ENCODE measurements at places on chromosomes 7 and 10.

DNA sequence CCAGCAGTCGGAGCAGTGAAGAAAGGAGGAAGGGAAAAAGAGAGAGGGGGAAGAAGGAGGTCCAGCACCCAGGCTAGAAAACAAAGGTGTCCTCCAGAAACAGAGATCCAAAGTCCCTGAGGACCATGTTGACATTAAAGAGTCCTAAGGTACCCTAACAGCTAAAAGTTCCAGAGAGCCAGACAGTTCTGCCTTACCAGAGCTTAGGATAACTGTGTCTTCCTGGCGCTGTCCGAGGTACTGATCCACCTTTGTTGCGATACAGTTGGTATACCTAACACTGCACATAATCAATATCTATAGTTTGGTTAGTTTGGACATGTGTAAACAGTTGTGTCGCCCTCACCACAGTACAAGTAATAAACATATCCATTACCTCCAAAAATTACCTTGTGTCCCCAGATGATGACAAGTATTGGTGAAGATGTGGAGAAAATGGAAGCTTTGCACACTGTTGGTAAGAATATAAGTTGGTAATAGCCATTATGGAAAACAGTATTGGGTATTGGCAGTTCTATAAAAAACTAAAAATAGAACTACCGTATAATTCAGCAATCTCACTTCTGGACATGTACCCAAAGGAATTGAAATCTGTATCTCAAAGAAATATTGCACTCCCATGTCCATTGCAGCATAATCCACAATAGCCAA, 59.8 kb downstream of the GRID1 start:
- DNase-seq, result peak; percentile 35

GRCh38 chr10:87596351-87596750, 63.3 kb upstream of the PAPSS2 start:
- DNase-seq, result no peak

- peak; percentile 91 for DNase-seq
These were observed 59.1 kb downstream of the ZNF365 start for GRCh38 chr10:62433181-62433692.

GRCh38 chr7:95682913-95683312, 86.6 kb upstream of the PDK4 start:
- DNase-seq, result no peak

GRCh38 chr7:23161482-23161881, 20.4 kb upstream of the NUP42 start:
- DNase-seq, result no peak

- no peak for DNase-seq
These were observed 125.6 kb downstream of the GLRX3 start for GRCh38 chr10:130261766-130262165.

DNA sequence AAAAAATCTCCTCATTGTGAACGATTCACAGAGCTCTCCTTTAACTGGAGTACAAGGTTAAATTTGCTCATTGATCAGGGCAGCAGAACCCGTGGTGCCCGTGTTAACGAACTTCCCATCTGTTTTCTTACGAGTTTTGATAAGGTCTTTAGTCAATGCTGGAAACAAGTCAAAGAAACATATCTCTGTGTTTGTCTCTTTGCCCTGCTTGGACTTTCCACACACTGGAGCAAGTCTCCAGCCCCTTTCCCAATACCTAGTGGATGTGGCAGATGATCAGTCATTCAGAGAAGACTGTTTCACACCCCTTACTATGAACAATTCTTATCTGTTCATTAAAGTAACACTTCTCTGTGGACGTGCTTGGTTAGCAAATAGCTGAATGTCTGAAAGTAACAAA, 121.3 kb downstream of the ARID5B start:
- DNase-seq, result no peak

DNA sequence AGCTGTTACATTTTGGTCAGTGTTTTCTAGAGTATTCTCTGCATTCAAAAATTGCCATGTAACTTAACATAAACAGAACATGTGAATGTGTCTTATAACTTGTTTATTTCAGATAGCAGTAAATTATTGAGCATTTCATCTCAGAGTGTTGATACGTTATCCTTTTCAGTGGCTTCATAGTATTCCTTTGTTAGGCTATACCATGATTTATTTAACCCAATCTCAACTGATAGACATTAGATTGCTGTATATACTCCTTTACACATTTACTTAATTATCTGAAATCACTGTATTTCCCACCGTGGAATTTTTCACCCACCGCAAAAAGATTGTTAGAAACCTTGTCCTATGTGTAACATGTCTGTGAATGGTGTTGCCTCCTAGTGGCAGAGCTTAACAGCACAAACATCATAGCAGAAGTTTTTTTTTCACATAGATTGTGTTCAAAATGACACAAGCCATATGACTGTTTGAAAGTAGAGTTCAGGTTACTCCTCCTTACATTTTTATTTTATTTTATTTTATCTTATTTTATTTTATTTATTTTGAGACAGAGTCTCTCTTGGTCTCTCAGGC, 21.4 kb downstream of the SLF2 start:
- peak; percentile 12 for DNase-seq

DNA sequence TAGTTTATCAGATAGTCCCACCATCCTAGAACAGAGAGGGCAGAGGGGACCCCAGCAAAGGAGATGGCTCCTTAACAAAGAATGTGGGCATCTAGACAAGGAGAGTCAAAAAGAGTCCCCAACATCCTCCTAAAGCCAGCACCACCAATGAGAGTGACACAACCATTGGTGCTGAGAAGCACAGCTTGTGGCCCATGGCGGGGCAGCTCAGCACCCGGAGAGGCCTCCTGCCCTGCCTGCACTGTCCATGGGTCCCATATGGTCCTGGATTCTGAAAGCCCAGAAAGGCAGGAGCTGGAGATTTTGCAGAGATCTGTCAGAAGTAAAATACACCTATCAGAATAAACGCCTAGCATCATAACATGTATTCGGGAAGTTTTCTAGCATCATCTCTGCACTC, 311.8 kb upstream of the ZNF32 start:
- no peak for DNase-seq

- DNase-seq, result peak; percentile 65
These were observed 58.9 kb downstream of the FRMPD2 start for GRCh38 chr10:48215486-48216203.

- peak; percentile 6 for DNase-seq
These were observed 67.6 kb upstream of the GATA3 start for GRCh38 chr10:7986851-7987250.

DNA sequence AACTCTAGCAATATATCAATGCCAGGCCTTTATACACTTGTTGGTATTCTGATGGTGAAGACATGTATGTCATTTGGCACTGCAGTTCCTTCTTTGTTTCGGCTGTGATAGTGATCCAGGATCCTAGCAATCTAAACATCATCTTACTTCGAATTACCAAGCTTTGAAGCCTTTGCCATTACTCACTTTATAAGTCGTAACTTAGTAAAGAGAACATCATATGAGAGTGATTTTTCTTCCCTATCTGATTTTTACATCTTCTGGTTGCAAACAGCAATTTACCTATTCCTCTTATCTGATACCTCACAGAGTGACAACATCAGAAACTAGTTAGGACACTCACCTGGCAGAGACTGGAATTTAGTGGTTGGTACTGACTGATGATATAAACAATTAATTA, 7.6 kb upstream of the BPGM start:
- no peak for DNase-seq

- no peak for DNase-seq
These were observed 24.2 kb upstream of the SMIM30 start for GRCh38 chr7:113142385-113143119.

- DNase-seq, result no peak
These were observed 6.5 kb downstream of the FOXL3 start for GRCh38 chr7:296373-296945.

DNA sequence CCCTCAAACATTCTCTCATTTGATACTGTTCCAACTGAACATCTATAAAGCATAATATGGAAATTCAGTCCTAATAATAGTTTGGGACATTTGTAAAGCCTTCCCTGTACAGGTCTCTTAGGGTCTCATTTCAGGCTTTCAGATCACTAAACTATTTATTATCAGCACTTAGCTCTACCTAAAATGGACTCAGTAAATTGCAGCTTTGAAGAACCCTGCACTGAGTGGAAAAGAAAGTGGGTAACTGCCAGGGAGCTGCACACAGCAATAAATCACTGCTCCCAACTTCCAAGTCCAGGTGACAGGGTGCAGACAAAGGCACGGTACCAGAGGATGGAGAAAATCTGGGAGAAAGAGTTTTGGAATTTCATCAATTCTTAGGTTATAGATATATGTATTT, 164.9 kb upstream of the AOAH start:
- DNase-seq, result no peak

- DNase-seq, result no peak
These were observed 565.3 kb downstream of the PHTF2 start for GRCh38 chr7:78363866-78364265.

DNA sequence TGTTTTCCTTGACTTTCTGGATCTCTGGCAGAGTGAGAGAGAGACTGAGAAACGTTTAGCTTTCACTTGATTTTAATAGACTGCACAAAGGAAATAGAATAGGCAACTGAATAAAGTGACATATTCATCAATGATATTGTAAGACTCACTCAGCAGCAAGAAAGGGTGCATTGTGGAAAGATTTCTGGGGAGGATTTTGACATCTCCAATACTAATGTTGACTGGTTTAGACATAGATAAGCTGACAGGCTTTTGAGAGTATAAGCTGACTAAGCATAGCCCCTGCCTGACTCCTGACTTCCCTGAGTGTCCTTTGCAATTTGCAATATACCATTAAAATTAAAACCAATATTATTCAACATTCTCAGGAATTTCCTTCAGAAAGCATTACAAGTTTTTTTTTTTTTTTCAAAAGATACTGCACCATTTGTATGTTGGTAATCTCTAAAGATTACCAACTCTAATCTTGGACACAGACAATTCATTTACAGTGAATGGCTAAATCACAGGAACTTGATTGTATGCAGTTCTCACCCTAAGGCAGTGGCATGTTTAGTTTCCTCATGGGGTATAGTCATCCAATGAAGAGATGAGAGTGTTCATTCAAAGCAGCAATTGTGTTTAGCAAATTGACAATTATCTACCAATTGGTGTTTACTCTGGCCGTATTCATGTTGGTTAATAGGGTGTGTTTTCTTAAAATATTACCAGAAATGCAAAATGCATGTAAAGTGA, 325.6 kb downstream of the SORCS3 start:
- DNase-seq, result no peak

DNA sequence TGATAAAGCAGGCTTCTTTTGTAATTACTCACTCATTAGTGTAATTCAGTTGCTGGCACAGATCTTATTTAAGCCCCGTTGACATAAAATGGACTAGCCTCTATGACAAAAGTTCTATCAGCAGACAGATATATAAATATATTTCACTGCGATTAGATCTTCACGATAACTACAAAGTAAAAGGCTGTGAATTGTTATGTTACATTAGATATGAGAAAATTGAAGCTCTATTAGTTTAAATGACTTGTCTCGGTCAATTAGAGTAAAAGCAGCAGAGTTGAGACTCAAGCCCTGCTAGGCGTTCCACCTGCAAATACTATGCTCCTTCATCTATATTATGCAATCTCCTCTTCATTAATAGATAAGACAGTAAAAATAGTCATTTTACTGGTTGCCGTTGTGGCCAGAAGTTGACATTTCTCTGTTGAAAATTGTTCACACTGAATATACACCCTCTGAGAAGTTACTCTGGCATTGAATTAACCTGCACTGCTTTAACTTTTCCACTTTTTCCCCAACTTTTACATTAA, 136.7 kb downstream of the DKK1 start:
- DNase-seq, result no peak

DNA sequence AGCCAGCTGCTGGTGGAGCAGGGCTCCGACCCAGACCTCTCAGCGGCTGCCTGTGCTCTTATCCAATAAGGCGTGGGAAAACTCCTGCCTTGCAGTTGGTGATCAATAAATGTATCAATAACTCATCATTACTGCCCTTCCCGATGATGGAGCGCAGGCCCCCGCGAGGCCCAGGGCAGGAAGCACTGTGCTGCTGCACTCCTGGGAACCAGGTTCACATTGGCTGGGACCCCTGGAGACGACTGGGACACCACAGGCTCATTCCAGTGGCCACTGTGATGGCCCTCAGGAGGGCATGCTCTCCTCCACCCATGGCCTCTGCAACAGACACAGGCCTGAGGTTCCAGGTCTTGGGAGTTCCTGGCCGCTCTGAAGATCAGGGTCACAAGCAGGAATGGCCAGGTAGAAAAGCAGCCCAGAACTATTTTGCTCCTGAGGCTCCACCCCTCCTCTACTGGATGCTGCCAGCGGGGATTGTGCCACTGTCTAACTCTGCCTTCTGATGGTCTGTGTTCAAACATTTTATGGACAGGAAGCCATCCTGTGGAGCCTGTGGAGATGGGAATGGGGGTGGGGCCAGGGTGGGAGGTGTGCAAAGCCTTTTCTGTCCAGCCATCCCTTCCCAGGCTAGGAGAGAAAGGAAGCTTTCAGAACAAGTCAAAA, 287.4 kb upstream of the ZMIZ1 start:
- no peak for DNase-seq

DNA sequence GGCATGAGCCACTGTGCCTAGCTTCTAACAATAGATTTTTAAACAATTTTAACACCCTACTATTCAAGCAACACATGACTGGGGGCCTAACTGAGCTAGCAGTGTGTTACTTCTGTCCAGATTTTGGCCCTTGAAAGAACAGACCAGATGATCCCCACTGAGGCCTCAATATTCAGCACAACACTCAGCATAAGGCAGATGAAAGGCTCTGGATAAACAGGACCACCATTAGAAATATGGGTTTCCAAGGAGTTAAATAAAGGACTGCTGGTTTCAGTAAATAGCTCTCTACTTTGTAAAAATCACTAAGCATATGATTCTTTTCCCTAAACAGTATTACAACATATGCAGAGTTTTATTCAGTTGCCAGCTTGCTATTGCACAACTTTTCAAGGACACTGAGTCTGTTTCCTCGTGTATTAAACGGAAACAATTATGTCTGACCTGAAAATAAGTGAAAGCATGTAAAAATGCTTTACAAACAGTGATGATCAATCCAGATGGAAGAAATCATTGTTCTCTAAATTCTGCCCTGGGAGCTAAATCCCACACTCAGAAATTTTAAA, 23.8 kb upstream of the FZD1 start:
- no peak for DNase-seq

- DNase-seq, result no peak
These were observed 2.1 kb upstream of the JMJD1C start for GRCh38 chr10:63467841-63468240.

GRCh38 chr10:70544431-70545340, 57.9 kb downstream of the PRF1 start:
- no peak for DNase-seq

- DNase-seq, result no peak
These were observed 3.4 kb upstream of the AKR1C8 start for GRCh38 chr10:5188358-5188757.

DNA sequence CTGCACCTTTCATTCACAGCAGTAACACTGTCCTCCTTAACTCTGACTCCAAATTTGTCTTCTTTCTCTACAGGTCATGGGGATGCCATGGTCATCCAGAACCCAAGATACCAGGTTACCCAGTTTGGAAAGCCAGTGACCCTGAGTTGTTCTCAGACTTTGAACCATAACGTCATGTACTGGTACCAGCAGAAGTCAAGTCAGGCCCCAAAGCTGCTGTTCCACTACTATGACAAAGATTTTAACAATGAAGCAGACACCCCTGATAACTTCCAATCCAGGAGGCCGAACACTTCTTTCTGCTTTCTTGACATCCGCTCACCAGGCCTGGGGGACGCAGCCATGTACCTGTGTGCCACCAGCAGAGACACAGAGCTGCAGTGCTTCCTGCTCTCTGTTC, 156.2 kb upstream of the PRSS1 start:
- no peak for DNase-seq

All from urothelium cell line (cell line).